Sigmoid colon (tissue), 7 donors: ENCODE measurements at places on chromosomes 7 and 10. TPM values are rescaled to one million over a fixed set of nuclear protein-coding genes. Genes with fewer than 3 reads are reported as not detected.
A peak's percentile ranks its signal among the peaks of the same experiment; 100 is the strongest.

Gene CAV1
- 32.5 TPM for polyA plus RNA-seq

Gene CLDN4
- 210 TPM for polyA plus RNA-seq

Gene SPDYE1
- not detected for polyA plus RNA-seq

Gene PLCE1
- polyA plus RNA-seq: 6.0 TPM

GRCh38 chr10:36531621-36532020 is 593.8 kb upstream of the ANKRD30A start:
- no peak for DNase-seq

GRCh38 chr7:105623378-105623777 is 42.1 kb upstream of the EFCAB10 start:
- peak; percentile 9 for DNase-seq

- no peak for DNase-seq
Measured at GRCh38 chr7:135169964-135170273, 588 bp downstream of the CYREN start.

DNA sequence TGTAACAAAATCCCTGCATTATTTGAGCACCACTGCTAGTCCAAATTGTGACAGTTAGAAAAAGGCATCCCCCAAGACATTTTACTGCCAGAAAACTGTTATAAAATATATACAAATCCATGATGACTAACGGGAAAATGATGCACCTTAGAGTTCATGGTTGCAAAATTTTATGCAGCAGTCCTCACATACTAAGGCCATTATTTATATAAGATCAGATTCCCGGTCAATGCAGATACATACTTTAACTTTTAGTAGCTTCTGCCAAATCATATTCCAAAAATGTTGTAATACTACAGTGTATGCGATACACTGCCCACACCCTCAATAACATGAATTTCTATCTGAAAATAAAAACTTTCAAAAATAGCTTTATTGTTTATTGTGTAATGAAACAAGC is 239.9 kb upstream of the ZNF32 start:
- no peak for DNase-seq

DNA sequence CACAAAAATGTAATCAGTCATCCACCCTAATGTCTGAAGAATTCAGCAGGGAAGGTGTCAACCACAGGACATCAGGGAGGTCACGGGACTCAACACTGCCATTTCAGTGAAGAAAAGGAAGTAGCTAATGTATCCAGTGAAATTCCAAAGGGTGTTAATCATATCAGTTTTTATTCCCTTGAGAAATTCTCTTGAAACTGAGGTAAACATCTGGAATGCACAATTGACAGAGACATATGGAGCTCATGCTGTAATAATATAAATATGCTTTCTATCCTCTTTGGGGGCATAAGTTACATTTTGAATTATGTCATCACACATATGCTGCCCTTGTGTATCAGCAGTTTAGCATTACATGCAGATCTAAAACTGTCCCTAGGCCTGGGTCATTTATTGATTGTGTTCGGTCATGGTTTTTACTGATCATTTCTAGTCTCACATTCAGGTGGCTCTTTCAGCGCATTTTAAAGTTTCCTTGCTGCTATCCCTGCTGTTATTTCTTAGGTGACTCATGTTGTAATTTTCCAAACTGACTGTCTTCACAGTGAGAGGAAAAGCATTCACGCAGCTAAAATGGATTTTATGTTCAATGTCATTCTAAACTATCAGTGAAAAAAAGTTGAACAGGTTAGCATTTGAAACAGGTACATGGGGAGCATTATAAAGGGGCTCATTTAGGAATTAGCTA is 273.9 kb downstream of the TSPAN12 start:
- DNase-seq: no peak

DNA sequence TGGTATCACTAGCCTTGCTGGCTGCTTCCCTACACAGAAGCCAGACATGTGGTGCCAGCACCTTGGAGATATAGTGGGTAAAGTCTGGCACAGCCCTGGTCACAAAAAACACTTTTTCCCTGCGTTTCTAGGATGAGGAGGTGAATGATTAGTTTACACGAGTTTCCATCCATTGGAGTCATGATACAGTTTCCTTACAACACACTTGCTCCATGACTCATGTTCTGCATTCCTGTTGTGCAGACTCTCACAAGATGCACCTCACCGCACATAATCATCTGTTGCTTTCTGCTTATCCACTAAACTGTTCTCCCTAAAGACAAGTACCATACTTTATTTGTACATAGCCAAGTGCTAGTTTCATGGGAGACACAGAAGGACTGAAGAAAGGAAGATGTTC is 747.1 kb upstream of the GALNT17 start:
- no peak for DNase-seq

DNA sequence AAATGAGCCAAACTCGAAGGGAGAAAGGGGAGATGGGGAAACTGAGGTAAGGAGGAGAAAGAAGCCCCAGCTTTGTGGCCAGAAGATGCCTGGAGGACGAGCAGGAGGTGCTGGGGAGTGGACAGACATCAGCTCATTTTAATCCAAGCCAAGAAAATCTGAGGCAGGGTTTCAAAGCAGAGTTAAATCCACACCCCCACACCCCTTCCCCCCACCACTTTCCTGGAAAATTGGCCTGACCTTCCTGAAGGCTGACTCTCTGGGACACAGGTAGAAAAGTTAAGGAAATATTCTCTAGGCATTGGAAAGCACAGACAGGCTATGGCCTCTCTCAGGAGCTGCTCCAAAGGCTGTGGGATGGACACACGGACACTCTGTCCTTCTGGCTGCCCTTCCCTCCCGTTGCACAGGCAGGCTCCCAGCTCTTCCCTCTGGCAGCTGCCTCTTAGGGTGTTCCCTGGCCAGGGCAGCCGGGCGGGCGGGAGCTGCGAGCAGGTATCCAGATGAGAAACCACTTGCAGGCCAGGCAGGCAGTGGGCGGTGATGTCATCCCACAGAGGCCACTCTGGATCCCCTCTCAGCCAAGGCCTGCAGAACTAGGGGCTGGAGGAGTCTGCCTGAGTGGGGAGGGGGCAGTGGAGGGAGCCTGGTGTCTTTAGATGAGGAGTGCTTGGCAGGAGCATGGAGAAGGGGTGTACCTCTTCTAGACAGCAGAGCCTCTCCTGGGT is 171.8 kb downstream of the NEURL1 start:
- DNase-seq: no peak

- DNase-seq: peak; percentile 90
Measured at GRCh38 chr10:44070282-44070681, 314.6 kb downstream of the CXCL12 start.

DNA sequence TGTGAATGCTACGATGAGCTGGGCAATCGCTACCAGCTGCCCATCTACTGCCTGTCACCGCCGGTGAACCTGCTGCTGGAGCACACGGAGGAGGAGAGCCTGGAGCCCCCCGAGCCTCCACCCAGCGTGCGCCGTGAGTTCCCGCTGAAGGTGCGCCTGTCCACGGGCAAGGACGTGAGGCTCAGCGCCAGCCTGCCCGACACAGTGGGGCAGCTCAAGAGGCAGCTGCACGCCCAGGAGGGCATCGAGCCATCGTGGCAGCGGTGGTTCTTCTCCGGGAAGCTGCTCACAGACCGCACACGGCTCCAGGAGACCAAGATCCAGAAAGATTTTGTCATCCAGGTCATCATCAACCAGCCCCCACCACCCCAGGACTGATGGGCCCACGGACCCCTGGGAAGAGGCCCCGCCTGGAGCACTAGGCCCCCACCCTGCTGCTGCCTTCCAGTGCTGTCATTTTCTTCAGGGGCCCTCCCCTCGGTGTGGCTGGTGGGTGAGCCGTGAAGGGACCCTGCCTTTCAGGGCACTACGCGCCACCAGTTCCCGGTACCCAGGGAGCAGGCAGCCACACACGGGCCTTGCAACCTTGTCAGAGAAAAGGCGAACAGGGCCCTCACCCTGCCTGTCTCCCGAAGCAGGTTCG is 2.3 kb upstream of the ANKRD2 start:
- DNase-seq: no peak
